ENCODE measurements at places on chromosomes 1 and 21.

- DNase-seq = no peak
Measured at GRCh38 chr1:27427816-27428315, 35.4 kb downstream of the GPR3 start.

DNA sequence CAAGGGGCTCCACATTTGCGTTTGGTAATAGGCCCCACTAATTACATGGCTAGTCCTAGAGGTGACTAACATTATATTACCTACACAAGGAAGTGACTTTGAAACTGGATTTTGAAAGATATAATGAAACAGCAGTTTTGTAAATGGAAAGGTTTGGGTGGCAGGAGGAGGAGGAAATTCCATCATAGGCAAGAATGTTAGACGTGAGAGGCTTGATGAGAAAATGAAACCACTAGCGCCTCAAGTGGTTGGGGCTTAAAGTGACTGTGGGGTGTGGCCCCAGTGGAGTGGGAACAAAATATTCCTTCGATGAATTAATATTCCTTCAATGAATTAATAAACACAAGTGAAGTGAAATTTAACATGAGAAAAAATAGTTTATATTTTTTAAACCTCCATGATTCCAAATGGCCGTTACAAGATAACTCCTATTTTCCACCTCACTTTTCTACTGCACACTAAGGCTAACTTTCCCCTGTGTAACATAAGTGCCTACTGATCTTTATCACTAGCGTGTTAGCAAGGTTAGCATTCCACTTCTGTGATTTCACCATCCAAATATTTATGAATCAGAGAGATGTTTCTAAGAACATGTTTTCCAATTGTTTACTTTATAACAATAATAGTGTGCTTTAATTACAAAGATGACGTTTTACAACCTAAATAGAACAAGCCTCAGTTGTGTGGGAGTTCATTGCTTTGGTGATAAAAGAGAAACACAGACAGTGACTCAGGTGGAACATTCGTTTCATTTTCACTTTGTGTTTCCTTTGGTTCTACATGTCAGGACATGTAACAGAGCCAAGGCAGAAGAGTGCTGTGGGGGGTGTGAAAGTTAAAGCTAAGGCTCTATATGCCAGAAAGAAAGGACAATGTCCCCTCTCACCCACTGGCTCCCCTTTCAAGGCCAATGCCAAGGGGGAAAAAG, 12.5 kb upstream of the ATF3 start:
- DNase-seq = no peak

- peak; percentile 69 for DNase-seq
Measured at GRCh38 chr1:41404308-41404761, 43.1 kb downstream of the FOXO6 start.

- DNase-seq = no peak
Measured at GRCh38 chr1:233025157-233025556, 74.7 kb downstream of the NTPCR start.

- no peak for DNase-seq
Measured at GRCh38 chr1:10671622-10672342, 124.7 kb downstream of the CASZ1 start.

- no peak for DNase-seq
Measured at GRCh38 chr1:7331926-7332535, 439.1 kb upstream of the VAMP3 start.

DNA sequence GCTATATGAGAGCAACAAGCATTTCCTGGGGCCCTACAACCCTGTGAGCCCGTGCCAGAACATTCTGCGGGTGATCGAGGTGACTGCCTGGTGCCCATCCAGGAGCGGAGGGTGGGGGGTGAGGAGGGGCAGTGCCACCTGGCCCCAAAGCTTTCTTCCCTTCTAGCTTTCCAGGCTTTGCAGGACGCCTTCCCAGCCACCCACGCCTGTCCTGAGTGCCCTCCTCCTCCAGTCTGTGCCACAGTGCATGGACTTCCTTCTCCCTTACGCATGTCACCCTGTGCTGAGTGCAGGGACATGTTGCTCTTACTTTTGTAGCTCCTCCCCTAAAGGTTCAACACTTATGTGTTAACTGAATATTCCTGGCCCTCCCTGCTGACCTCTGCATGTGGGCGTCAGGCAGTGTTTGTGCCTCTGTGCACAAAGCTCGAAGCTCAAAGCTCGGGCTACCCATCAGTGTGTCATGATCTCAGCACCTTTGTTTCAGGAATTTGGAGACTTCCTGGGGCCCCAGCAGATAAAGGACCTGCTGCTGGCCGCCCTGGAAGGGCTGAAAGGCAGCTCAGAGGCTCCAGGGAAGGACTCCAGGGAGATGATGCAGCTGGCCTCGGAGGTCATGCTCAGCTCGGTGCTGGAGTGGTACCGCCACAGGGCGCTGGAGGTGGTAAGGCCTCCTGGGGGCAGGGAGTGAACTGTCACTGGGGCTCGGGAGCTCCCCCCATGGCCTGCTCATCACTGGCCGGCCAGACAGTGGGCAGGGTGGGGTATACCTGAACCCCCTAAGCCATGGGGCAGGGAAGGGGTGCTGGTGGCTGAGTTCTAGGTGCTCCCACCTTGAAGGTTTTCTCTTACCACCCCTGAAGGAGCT, 36.7 kb upstream of the TTC4 start:
- DNase-seq = no peak

DNA sequence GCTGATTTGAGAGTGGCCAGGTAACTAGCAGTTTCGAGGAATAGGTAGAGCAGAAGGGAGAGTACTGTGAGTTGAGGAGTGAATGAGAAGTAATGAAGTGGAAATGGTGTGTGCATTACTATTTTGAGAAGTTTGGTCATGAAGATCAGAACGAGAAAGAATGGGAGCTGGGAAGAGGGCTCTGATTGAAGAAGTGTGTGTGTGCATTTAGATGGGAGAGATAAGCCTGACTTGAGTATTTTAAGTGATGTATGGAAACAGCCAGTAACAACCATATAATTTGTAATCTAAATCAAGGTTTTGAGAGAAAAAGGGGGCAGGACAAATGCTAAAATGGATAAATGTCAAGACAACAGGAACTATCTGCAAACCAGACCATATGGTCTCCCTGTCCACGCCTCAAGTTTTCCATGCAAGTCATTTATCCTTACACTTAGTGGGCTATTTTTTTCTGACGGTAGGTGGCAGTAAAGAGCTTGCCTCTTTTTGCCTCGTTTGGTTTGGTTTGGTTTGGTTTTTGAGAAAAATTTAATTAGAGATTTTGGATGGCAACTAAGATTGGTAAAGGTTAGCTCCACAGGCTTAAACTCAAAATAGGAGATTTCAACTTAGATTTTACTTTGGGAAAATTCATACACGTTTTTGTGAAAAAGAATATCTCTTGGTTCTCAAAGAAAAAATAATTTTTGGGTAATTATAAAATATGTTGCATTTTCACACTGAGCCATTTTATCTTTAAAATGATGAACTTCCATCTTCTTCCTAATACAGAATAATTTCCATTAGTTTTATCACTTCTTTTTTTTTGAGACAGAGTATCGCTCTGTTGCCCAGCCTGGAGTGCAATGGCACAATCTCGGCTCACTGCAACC, 9.5 kb upstream of the B3GALNT2 start:
- DNase-seq = no peak

DNA sequence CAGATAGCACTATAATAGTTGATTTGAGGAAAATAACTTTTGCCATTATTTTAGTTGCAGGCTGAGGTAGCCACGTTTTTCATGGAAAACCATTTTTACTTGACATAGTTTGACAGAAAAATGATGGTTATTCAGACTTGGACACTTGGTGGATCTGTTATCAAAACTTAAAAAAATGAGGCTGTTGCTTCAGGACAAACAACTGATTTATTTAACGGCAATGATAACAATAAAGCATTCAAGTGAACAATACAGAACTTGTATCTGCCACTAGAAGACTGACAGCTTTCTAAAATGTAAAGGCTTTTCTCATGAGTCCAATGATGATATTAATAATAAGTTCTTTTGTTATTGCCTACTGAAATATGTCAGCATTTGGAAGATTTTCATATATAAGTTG, 322.9 kb downstream of the BRINP3 start:
- no peak for DNase-seq

DNA sequence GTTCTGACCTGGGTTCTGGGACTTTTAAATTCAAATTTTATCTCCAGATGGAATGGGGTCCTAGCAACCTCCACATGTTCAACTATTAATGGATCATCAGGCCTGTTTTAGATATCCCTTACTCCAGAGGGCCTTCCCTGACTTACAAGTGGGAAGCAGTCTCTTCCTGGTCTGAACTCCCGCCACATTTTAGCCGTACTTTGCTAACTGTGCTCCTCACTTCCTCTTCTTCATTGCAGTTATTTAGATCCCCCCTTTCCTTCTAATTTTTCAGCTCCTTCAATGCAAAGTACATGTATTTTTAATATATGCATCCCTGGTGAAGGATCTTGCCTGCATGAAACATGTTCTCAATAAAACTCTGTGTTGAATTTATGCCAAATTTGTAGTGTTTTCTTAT, 3.7 kb downstream of the CD1A start:
- no peak for DNase-seq

DNA sequence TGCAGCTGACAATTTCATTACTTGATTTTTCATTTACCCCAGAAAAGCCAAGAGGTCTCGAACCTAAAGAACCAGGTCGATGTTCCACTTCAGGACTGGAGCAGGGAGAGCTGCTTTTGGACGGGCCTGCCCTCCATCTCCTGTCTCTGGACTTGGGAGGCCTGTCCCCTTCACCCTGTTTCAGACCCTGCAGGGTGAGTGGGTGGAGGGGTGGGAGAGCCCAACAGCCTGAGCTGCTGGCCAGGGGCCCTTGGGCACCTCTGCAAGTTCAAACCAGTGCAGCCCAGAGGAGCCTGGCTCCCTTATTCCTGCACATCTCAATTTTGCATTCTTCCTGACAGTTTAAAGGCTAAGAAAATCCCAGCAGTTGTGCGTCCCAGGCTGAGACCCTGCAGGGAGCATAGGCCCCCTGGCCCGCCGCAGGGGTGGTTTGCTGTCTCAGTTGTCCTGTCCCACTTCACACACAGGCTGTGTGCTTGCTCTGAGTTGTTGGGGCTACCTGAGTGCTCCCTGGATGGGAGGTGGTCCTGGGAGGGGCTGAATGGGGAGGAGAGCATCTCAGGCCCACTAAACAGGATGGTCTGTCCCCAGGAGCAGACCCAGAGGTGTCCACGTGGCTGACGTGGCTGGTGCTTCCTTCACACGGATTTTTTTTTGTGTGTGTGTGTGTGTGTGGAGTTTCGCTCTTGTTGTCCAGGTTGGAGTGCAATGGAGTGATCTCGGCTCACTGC, 443.7 kb downstream of the PTPRU start:
- no peak for DNase-seq

GRCh38 chr21:42179316-42179715, 39.6 kb upstream of the ABCG1 start:
- DNase-seq = peak; percentile 27

- no peak for DNase-seq
Measured at GRCh38 chr1:15847893-15848142, 311 bp downstream of the SPEN start.

GRCh38 chr1:67061266-67061665, 7.3 kb upstream of the SLC35D1 start:
- no peak for DNase-seq

DNA sequence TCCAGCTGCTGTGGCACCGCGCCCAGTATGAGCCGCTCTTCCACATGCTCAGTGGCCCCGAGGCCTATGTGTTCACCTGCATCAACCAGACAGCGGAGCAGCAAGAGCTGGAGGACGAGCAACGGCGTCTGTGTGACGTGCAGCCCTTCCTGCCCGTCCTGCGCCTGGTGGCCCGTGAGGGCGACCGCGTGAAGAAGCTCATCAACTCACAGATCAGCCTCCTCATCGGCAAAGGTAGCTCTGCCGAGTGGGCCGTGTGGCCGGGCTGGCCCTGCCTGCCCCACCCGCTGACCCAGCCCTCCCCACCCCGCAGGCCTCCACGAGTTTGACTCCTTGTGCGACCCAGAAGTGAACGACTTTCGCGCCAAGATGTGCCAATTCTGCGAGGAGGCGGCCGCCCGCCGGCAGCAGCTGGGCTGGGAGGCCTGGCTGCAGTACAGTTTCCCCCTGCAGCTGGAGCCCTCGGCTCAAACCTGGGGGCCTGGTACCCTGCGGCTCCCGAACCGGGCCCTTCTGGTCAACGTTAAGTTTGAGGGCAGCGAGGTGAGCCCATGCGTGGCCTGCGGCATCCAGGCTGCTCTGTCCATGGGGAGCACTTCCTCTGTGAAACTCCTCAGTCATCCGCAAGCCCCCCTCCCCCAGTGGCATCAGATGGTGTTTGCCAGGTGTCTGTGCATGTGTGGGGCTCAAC, 64.2 kb downstream of the PIK3CD start:
- no peak for DNase-seq

DNA sequence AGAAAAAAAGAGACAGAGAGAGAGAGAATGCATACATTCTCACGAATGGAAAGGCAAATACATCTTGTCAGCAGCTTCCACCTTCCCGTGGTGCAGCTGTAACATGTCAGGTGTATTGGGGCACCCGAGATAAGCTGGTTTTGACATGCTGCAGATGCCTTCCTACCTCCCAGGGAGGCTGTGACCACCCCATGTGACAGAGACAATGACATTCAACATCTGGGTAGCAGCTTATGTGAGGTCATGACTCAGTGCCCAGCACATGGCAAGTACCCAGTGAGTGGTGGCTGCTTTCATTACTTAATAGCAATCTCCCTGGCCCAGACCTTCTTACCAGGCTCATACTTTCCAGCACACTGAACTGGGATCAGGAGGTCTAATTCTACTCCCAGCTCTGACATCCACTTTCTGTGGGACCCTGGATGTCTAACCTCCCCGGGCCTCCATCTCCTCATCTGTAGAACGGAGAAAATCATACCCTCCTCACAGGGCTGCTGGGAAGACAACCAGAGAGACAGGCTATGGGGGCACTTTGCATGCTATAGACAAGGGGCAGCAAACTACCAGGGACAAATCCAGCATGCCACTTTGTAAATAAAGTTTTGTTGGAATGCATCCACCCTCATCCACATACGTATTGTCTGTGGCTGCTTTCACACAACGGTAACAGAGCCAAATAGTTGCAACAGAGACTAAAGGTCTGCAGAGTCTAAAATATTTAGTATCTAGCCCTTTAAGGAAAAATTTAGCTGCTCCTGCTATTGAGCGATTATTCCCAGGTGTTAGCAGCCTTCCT, 38.5 kb upstream of the ZBTB40 start:
- DNase-seq = no peak

GRCh38 chr1:63968663-63969440, 195.0 kb downstream of the ROR1 start:
- DNase-seq = no peak

DNA sequence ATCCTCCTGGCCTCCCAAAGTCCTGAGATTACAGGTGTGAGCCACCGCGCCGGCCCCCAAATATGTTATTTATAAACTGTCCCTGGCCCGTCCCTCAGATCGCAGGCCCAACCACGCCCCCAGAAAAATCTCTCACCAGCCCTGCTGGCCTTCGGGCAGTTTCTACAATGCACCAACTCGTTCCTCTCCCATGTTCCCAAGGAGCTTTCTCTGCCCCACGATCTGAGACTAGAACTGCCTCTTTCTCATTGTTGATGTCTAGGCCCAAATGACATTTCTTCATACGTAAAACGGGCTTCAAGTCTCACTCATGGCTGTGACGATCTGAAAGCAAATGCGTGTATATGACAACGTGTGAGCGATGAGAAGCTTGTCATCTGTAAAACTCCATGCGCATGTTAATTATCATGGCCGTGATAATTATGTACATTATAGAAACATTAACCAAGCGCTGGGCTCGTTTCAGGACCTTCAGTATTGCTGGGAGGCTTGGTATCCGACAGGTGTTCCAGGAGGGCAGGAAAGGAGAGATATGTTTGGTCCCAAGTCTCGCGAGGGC, 748 bp upstream of the NIPAL3 start:
- no peak for DNase-seq

Data from amygdala (tissue), 56 donors.